ENCODE measurements at places on chromosomes 1 and 21.

DNA sequence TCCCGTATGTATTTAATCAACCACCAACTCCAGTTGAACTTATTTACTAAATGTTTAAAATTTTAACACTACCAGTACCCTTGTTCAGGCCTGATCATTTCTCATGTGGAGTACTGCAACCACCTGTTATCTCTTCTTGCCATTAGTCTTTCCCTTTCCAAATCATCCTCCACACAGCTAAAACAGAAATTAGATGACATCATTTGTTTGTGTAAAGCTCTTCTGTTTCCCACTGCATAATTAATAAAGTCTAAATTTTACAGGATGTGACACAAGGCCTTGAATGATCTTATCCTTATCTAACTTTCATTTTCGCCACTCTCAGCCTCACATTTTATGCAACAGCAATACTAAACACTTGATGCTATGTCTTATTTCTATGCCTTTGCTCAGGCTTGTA is 24.4 kb downstream of the GDAP2 start:
- DNase-seq = no peak

- DNase-seq = peak; percentile 24
Measured at GRCh38 chr1:178870944-178871343, at the start of gene ANGPTL1. ANGPTL1 (minus strand) TSS chr1:178871077; CDS start chr1:178865776, 5,301 bp downstream.

DNA sequence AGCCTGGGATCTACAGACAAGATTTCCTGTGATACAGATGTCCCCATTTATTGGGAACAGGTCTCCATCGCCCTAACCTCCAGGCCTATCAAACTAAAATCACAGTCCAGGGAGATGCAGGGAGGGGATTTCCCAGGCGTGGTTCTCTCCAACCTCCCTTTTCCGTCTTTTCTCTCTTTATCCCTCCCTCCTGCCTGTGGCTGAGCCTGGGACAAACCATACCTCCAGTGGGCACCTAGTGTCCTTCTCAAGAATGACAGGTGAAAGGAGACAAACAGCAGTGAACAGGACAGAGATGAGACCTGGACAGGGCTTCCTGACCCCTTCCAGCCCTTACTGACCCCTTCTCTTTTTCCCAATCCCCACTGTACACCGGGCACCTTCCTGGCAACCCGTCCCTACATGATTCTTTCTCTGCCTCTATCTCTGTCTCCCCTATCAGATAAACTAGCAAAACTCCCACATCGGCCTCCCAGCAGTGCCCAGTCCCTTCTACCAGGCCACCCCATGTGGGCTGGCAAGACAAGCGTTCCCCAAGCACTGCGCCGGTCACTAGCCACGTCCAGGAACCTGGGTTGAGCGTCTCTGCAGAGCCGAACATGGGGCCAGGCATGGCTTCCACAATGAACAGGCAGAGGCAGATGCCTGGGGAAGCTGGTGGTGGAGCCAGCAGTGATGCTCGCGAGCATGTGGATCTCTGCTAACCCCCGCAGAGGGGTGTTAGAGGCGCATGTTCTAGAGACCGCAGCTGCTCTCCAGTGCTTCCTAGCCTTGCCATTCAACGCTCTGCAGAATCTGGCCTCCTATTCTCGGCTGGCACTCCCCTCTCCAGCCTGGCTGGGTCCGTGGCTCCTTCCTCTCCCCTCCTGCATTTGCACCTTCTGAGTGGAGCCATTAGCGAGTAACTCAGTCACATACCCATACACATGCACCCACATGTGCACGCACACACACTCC is 54.7 kb downstream of the ELK4 start:
- no peak for DNase-seq

DNA sequence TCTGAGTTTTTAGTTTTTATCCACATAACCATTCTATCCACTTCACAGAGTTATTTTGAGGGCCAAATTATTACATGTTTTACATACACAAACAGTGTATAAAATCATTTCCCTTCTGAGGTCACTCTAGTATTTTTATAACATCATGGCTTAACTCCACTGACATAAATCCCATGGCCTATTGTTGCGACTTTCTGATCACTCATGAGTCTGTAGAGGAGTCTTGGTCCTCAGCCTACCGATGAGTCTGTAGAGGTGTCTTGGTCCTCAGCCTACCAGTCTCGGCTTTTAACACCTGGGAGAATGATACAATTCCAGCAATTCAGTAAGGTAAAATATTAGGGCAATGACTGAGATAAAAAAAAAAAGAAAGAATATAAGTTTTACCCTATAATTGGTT is 483.7 kb downstream of the USP25 start:
- no peak for DNase-seq

- DNase-seq = no peak
Measured at GRCh38 chr1:69551476-69552324, 16.0 kb upstream of the LRRC7 start.

DNA sequence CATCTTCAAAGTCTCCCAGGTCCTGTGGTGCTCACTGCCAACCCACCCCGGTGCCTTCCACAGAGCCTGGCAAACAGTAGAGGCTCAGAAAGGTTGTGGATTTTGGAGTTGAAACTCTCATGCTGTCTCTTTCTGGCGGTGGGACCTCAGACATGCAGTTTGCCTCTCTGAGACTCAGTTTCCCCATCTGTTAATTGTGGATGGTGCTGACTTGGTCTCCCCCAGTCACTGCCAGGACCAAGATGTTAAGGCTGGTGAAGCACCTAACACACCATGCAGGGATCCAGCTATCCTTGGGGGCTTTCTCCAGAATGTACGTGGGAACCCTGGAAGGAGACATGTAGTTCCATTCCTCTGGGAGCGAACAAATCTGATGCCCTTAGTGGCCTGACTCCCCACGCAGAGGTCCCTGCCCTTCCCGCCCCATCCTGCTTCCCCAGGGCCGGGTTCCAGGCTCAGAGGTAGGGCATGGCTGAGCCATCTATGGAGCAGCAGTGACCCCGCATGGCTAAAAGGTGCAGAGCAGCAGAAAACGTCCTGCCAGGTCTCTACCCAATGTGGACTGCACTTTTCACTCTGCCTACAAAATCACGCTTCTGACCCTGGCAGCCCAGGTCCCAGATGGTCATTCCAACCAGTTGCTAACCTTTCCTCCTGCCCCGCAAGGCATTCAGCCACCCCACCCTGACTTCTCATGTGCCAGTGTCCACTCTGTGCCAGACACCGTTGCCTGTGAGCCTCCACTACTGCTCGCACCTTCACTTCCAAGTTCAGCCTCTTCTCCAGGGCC is 9.2 kb upstream of the TTC22 start:
- peak; percentile 46 for DNase-seq

DNA sequence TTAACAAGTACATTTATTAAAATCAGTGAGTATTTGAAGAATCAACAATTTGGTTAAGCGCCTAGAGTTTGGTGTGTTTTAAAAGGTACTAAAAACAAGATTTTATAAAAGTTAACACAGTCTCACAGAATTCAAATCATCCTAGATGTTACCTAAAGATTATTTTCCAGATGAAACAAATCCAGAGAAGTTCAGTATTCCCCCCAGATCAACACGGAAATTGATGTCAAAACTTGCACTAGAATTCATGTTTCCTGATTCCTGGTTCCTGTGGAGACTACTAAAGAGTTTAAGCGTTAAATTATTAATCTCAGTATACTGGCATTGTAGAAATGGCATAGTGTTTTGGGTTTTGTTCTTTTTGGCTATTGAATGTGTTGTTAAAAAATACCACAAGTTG is 1.4 kb downstream of the PTBP2 start:
- DNase-seq = no peak

DNA sequence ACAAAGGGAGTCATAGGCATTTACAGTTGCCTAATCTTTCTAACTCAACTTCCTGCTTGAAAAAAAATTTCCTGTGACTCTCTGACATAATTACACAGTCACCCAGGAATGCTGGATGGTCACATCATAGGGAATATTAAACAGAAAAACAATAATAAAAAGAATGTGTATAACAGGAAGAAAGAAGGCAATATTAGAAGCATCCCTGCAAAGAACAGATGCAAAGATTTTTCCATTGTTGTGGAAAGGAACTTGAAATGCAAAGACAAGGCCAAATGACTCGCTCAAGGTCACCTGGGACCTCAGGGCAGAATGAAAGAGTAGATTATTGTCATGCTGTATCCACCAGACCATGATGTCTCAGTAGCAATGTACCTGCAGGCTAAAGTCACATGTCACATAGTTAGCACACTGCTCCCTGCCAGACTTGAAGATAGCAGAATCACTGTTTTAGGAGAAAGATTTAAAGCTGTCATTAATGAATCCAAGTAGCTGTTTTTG is 184.3 kb downstream of the CYYR1 start:
- peak; percentile 78 for DNase-seq

- peak; percentile 20 for DNase-seq
Measured at GRCh38 chr1:163914785-163915413, 593.1 kb downstream of the NUF2 start.

GRCh38 chr1:234710381-234710780 is 100.4 kb upstream of the IRF2BP2 start:
- DNase-seq = no peak

GRCh38 chr1:174743654-174744561 is 255.8 kb upstream of the CACYBP start:
- peak; percentile 39 for DNase-seq

- no peak for DNase-seq
Measured at GRCh38 chr21:31498985-31499384, 154.9 kb upstream of the TIAM1 start.

DNA sequence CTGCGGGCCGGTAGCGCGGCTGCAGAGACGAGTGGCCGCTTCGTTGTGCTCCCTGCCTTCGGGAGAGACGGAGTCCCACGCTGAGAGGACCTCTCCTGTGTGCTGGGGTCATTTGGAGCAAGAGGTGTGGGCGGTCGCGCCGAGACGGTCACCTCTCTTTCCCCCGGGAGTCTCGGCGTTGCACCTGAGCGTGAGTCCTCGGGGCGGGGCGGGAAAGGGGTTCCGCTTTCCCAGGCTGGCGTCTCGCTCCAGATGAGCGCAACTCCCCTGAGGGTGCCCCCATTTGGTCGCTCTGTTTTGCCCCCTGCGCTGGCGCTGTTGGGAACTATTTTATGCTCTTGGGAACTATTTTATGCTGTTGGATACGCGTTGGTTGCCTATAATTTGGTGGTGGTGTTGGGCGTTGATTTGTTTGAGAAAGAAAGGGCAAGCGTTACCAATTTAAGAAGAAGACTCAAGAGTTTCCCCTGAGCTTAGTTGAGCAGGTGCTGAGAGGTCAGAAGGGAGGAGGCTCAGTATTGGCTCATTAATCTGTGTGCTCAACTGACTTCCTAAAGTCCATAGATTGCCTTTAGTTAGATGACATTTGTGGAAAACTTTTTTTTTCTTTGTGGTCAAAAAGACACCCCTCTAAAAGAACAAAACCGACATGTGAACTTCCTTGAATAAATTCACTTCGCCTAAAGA is 683 bp downstream of the LRRC8B start:
- peak; percentile 13 for DNase-seq

- no peak for DNase-seq
Measured at GRCh38 chr1:36829066-36829465, 205.2 kb downstream of the GRIK3 start.

DNA sequence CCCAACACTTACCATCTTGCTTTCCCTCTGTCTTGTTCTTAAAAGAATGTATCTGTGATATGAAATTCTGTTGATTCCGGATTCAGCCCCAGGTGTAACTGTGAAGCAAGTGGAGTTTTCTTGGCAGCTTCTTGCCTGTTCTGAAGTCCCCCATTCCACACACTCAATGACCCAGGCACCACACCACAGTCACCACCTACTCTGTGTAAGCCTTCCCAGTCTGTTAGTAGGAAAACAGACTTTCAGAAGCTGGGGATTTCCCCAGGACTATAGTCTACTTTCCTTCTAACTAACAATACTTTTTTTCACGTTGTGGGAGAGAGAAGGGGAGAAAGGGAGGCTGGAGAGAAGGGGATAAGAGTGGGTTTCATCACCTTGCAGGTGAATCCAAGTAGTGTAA is 299.1 kb upstream of the PROX1 start:
- no peak for DNase-seq

DNA sequence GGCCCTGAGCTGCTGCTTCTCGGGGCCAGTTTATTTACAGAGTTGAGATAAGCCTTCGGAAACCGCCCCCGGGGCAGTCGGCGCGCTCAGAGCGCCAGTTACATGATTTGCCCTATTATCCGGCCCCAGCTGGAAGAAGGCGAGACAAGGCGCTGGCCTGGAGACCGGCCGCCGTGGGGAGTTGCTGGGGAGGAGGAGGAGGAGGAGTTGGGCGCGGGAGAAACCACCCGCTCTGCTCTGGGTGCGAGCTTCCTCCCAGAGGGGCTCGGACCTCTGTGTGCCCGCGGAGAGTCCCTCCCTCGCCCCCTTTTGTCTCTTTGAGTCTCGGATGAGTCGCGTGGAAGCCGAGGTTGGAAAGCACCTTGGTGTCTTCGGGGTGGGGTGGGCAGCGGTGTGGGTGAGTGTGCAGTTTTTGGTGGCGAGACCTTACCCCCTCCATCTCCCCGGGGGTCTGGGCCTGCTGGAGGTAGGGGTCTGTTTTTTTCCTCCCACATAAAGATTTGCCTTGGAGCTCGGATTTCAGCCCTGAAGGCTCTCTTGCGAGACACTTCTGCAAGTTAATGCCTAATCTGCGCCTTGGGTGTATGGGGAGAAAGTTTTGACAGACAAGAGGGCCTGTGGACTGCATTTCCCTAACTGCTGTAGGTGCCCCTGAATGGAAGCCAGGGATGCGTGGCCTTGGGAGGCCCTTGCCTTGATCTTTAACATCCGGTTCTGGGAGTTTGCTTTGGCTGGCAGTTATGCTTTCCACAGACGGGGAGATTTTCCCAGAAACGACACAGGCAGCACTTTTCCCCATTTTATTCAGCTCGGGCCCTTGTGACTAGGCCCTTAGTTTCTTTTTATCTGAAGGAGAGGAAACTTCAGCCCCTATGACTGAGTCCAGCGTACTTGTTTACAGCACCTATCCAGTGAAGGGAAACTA is 80.0 kb downstream of the NDUFS5 start:
- DNase-seq = peak; percentile 49
